ENCODE measurements at places on chromosomes 4 and X.

GRCh38 chr4:39228377-39228776, 46.0 kb downstream of the WDR19 start:
- no peak for DNase-seq

- DNase-seq, result no peak
These were observed 9.5 kb downstream of the DOK7 start for GRCh38 chr4:3472411-3473141.

- DNase-seq, result peak; percentile 84
These were observed 92.4 kb upstream of the AP1S2 start for GRCh38 chrX:15946783-15947580.

- DNase-seq, result no peak
These were observed 977 bp upstream of the RBBP7 start for GRCh38 chrX:16870862-16871815.

DNA sequence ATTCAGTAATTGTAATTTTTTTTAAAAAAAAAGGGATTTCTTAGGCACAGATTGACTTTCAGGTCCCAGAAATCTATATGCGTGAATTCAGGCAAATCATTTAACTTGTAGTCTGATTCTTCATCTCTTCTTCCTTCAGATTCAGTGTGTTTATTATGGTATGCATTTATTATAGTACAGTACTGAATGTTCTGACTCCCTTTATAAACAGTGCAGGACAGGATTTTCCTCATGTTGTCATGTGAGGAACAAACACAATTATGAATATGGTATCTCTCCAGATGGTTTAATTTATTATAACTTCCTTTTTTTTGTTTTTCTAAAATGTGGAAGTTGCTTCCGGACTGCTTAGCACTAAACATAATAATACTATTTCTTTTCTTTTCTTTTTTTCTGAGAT, 54.2 kb downstream of the RPS3A start:
- no peak for DNase-seq
